ENCODE measurements at places on chromosomes 2 and 18.

DNA sequence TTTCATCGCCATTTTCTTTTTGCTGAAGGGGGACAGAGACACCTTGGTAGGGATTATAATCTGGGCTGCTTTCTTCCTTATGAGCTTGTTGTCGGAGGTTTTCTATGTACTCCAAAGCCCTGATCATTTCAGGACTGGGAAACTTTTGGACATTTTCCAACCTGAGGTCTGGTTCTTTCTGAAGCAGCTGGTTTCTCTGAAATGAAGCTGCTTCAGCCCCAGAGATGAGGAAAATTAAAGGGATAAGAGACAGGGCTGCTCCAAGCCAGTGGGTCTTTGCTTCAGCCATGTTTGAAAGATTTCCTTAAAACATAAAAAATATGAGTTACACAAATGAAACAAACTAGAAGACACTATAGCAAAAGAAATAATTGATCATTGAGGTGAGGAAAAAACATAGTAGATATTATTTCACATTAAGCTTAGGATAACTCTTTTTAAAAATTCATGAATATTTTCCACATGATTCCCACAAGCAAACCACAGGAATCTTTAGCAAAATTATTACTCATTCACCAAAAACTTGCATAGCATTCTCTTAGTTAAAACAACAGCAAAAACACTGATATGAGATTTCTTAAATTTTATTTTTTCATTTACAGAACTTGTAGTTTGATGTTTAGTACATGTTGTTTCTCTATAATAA is 3.0 kb downstream of the SCG2 start:
- no peak for DNase-seq

DNA sequence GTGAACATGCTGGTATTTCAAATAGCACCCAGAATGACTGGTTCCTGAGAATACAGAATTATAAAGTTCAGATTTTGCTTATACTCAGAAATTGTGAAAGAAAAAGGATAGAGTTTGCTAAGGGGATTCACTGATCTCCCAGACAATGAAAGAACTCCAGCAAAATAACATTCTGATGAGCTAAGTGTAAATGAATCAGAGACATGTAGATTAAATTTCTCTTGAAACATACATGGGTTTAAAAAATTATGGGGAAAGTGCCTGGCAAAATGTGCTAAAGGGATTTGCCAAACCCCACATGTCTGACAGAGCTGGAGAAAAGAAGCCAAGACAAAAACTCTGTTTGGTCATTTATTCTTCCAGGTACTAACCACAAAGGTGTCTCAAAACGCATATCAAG is 116.3 kb downstream of the FTCDNL1 start:
- no peak for DNase-seq

GRCh38 chr2:3636586-3637310 is 21.3 kb upstream of the ALLC start:
- peak; percentile 50 for DNase-seq

DNA sequence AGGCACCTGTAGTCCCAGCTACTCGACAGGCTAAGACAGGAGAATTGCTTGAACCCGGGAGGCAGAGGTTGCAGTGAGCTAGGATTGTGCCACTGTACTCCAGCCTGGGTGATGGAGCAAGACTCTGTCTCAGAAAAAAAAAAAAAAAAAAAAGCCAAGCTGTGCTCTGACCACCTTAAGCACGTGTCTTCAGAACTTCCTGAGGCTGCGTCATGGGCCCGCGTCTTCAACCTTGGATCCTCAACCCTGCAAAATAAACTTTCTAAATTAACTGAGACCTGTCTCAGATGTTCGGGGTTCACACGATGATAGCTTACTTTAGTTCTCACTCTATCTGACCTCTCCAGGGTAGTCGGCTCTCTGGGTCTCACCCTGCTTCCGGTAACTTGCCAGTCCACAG is 65.8 kb upstream of the CABLES1 start:
- no peak for DNase-seq

- DNase-seq = peak; percentile 61
Observed at GRCh38 chr2:44949329-44950151, 8.0 kb downstream of the SIX3 start.

- no peak for DNase-seq
Observed at GRCh38 chr2:225310745-225311144, 88.8 kb upstream of the NYAP2 start.

DNA sequence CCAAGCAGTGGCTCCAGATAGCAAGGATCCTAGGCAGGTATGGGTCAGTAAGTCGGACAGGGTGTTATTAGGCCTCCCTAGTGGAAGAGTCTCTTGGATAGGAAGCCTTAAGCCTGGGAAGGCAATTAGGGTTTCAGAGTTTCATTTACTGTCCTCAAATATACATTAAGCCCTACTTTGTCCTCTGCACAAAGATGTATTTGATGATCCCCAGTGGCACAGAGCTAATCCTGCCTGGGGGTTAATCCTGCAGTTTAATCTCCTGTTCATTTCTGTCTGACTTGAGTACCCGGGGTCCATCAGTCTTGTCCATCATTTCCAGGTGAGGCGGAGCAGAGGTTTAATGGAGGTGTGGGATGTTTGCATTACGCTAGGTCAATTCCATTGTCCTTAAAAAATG is 62.0 kb downstream of the MTCL1 start:
- no peak for DNase-seq

DNA sequence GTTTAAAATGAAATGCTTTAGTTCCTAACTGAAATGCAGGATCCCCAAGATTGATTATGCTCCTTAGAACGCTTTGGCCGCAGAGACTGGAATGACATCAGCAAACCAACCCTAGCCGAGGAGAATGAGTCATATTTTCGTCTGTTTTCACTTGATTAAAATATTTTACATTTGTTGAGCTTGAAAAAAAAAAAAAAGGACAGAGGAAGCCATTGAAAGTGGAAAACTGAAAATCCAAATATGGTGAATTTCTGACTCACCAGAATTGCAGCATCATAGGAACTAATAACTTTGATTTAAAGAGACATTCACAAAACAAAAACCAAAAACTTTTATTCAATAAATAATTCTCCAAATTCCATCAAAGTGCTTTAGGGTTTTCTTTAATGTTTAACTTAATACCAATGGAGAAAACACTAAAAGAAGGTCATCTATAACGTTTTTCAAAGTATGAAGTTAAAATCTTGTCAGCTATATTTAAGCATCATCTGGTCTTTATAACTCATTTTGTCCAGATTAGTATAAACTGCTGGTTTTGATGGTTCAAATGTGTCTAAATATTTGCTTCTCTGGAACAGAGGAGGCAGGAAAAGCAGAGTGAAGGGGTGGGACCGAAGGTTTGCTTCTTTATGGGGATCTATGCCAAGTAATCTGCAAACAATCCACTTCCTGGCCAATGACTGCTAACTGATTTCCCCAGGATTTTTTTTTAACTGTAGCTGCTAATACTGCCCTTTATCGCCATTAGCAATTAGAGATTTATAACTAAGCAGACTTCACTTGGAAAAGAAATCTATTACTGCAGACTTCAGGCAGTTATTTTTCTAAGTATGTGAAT is 30.9 kb upstream of the COL5A2 start:
- DNase-seq = no peak

DNA sequence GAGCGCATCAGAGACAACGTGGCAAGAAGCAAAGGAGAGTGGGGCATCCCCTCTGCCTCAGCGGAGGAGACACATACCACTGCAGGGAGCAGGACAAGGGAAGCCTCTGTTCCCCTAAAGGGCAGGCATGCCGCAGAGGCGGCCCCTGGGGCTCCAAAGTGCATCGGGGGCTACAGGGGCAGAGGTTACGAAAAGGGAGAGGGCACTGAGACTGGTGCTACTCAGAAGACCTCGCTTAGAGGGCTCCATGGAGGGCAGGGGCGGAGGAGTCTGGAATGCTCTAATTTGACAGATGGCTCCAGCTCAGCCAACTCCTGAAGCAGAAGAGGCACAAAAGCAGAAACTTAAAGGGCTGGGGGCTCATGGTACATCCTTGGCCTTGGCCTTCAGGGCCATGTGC is 39.8 kb downstream of the FAM178B start:
- DNase-seq = no peak

DNA sequence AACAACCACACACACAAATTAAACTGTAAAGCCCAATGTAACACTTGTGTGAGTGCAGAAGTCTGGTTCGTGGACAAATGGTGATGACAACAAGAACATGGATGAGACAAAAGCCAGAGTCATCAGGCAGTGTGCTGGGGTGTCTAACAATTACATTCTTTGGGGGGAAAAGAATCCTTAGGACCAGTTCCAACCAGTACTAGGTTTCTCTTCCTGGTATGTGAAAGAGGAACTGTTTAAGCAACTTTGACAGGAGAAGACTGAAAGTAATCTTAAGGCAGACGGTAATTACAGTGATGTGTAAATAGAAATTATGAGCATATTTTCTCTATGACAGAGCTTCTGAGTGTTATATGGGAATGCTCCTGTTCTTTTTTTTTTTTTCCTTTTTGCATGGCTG is 133.4 kb downstream of the AFF3 start:
- no peak for DNase-seq

DNA sequence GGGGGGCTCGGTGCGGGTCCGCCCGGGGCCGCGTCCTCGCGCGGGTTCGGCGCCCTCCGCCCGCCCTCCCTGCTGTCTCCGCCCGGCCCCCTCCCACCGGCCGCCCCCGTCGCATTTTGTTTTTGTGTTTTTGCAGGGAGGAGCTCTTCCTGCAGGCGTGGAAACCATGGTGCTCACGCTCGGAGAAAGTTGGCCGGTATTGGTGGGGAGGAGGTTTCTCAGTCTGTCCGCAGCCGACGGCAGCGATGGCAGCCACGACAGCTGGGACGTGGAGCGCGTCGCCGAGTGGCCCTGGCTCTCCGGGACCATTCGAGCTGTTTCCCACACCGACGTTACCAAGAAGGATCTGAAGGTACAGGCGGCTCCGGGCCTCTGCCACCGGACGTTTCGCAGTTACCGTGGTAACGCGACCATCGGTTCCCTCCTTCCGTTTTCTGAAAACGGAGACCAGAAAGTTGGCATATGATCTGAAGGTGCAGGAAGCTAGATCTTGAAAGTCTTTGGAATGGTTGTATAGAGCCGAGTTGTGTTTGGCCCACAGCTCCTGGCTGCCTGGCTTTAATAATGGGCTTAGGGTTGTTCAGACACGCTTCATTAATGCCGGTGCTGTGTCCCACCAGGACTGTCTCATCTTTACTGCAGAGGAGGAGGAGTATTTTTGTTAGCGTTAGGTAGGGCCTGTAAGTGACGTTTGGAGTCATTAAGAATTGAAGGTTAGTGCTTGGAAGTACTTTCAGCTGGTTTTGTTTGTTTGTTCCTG is 891 bp downstream of the KDM3A start:
- DNase-seq = peak; percentile 81

- DNase-seq = no peak
Observed at GRCh38 chr2:229206548-229206947, 64.5 kb downstream of the PID1 start.

DNA sequence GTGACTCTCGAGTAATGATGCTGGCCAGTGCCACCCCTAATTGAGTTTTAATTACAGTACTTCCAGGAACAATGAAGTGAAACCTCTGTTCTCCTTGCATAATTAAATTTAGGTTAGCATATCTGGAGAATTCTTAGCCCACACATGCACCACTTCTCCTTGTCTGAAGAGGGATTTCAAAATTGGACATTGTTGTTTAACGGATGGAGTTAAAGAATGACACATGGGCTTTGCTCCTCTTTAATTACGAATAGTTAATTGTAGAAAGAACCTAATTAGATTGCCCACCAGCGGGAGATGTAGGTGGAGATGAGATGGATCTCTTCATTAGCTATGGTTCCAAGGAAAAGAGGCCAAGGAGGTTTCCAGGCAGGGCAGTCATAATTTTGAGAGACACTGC is 33.1 kb upstream of the EN1 start:
- no peak for DNase-seq

GRCh38 chr2:33782395-33783230 is 183.5 kb upstream of the FAM98A start:
- DNase-seq = no peak

GRCh38 chr18:35335866-35336265 is 8.4 kb downstream of the ZNF24 start:
- no peak for DNase-seq

- no peak for DNase-seq
Observed at GRCh38 chr18:9705183-9705829, 2.8 kb upstream of the RAB31 start.

DNA sequence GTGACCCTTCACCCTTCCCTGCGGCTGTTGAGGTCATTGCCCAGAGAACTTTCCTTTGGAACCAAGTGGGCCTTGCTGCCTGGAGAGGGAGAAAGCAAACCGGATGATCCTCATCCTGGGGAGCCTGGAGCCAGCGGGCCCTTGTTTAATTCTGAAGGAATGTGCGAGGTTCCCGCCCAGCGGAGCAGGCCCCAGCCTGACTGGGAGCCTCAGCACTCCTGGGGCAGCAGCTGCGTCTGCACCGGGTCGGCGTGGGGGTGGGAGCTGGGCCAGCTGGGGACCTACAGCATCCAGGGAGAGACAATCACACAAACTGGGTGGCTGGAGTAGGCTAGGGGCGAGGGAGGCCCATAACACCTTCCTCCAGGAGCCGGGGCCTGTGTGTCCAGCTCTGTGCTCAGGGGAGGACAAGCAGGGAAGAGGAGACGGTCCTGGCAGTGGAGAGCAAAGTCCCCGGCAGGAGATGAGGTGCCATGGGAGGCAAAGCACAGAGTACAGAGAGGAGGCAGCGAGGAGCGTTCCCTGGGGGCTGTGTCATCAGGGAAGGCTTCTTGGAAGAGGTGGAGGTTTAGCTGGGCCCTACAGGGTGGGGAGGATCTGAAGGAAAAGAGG is 61.9 kb upstream of the HAAO start:
- DNase-seq = peak; percentile 63

GRCh38 chr2:2849464-2850217 is 518.6 kb upstream of the MYT1L start:
- no peak for DNase-seq

DNA sequence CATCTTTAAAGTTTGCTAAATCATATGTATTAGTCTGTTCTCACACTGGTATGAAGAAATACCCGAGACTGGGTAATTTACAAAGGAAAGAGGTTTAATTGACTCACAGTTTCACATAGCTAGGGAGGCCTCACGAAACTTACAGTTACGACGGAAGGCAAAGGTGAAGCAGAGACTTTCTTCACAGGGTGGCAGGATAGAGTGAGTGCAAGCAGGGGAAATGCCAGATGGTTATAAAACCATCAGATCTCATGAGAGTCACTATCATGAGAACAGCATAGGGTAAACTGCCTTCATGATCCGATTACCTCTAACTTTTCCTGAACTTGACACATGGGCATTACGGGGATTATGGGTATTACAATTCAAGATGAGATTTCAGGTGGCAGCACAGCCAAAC is 1075.2 kb upstream of the NRXN1 start:
- DNase-seq = no peak

GRCh38 chr2:54673501-54673998 is 49.9 kb upstream of the EML6 start:
- peak; percentile 87 for DNase-seq

GRCh38 chr2:218262237-218262600 is 1.4 kb downstream of the GPBAR1 start:
- DNase-seq = no peak

- DNase-seq = no peak
Observed at GRCh38 chr2:13537771-13538349, 821.1 kb downstream of the TRIB2 start.

DNA sequence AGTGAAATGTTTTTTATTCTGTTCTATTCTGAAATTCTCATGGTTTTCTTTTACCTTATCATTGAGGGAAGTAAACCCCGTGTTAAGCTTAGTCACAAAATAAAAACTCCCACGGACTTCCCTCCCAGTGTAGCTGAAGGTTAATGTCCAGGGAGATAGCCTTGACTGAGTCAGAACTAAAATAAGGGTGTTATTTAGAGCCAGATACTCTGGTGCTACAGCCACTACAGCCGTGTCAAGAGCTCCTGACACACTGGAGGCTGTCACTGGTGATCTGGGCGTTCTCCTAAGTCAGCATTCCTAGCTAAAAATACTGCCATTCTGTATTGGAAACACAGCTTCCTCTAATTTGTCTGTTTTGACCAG is 82.0 kb upstream of the RANBP2 start:
- no peak for DNase-seq

All from upper lobe of right lung (tissue), 1 donor.